ENCODE measurements at places on chromosomes 2 and 18.

DNA sequence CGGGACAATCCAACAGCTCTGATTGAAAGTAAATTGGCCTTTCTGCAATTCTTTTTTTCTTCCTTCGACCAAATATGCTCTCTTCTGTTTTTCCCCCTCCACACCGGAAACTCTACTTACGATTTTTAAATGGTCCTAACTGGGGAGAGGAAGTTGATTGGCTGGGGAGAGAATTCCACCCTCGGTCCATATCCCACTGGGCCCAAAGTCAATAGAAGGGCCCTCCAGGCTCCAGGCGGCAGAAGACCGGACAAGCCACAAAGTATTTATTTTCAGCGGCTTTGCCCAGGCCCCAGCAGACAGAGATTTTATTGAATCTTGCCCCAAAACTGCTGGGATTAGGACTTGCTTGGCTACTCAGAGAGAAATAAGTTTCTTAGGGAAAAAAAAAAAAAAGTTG is 37.1 kb upstream of the SMAD7 start:
- DNase-seq, result no peak

DNA sequence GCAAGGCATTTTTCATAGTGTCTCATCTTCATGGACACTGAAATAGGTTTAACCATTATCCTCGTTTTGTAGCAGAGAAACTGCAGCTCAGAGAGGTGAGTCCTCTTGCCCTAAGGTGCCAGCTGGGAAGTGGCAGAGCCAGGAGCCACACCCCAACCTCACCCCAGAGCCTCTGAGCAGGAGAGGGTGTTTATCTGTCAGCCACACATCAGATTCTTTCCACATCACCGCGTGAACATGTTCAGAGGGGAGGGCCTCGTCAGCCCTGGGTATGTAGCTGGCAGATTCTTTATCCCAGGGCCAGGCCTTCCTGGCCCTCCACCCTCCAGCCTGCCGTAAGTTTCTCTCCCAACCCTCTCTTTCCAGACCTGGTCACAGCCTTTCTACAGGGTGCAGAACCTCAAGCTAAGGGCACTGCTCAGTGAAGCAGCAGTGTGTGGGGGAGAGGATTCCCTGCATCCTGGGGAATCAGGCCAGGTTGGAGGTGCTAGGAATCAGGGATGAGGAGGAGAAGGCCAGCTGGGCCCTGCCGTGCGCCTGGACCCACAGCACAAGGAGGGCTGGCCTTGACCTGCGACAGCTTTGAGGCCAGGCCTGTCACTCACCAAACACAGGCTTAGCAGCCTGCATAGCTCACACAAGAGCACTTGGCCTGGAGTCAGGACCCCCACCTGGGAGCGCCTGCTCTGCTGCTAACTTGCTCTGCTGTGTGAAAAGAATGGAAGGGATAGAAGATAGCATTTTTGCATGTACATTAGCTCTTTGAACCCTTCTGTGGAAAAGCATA is 111.3 kb upstream of the MCFD2 start:
- DNase-seq, result no peak

- DNase-seq, result peak; percentile 13
These were observed 184.8 kb downstream of the NCK2 start for GRCh38 chr2:105929516-105929915.

- no peak for DNase-seq
These were observed 24.8 kb upstream of the ZFP36L2 start for GRCh38 chr2:43251171-43251731.

- DNase-seq, result no peak
These were observed 388.9 kb downstream of the SETBP1 start for GRCh38 chr18:45069546-45069945.

DNA sequence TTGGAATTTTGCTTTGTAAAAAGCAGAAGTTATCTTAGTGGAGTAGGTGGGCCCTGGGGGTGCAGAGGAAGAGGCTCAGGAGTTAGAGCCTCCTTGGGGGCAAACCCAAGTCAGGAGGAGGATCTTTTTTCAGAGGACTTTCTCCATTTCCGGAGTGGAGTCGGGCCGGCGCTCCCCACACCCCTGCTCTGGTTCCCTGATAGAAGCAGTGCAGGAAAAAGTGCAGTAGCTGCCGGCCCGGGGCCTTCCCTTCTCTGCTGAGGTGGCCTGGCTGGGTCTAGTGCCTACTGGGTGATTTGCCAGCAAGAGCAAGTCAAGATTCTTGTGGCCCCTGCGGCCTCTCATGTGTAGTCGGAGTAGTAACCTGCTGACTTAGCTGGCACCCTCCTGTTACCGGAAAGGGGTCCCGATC is 124.2 kb upstream of the HS6ST1 start:
- DNase-seq, result no peak

DNA sequence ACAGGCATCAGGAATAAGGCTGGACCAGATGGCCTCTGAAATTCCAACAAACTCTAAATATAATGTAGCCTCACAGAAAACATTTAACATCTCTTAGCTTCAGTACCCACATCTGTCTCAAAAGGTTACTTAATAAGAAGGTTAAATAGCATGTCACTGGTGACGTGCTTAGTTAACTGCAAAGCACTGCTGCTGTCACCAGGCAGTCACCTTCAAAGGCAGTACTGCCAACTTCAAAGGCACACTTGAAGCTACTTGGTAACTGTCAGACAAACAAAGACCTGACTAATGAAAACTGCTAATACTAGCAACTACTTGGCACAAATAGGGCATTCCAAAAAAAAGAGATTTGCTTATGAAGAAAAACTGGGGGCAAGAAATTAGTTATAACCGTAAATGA is 36.2 kb downstream of the EPG5 start:
- DNase-seq, result no peak

Data from stimulated activated CD8-positive, alpha-beta memory T cell treated with anti-CD3 and anti-CD28 coated beads, Interleukin-2, amount 100 ng/mL, for 1 hour (primary cell).